ENCODE measurements at places on chromosomes 6 and 20. TPM values are rescaled to one million over a fixed set of nuclear protein-coding genes. Genes with fewer than 3 reads are reported as not detected.

GATA5 gene
- total RNA-seq, result 0.66 TPM

MLIP gene
- total RNA-seq, result not detected

CAP2 gene
- 10.2 TPM for total RNA-seq

PRND gene
- not detected for total RNA-seq

FAM184A gene
- total RNA-seq, result not detected

FOXC1 gene
- total RNA-seq, result 6.4 TPM

MOXD1 gene
- 1.5 TPM for total RNA-seq

RNF39 gene
- total RNA-seq, result 0.05 TPM

CDH26 gene
- 0.05 TPM for total RNA-seq

OPN5 gene
- total RNA-seq, result not detected

GPR6 gene
- total RNA-seq, result not detected

CTAGE9 gene
- total RNA-seq, result not detected

WFDC5 gene
- total RNA-seq, result not detected

SIRPA gene
- total RNA-seq, result 20.9 TPM

RSPH4A gene
- 0.12 TPM for total RNA-seq

NT5E gene
- 20.5 TPM for total RNA-seq

PRDM13 gene
- total RNA-seq, result 1.3 TPM

C20orf202 gene
- total RNA-seq, result not detected

TSHZ2 gene
- not detected for total RNA-seq

IL17F gene
- not detected for total RNA-seq

GSTA3 gene
- not detected for total RNA-seq

TNFRSF6B gene
- 0.37 TPM for total RNA-seq

PSORS1C2 gene
- not detected for total RNA-seq

MEI4 gene
- total RNA-seq, result not detected

CST1 gene
- 2.1 TPM for total RNA-seq

TCF19 gene
- 15.0 TPM for total RNA-seq

TLDC2 gene
- not detected for total RNA-seq

PFDN4 gene
- total RNA-seq, result 44.5 TPM

C6orf15 gene
- not detected for total RNA-seq

SLA2 gene
- 0.13 TPM for total RNA-seq

HEY2 gene
- 0.03 TPM for total RNA-seq

CCDC170 gene
- total RNA-seq, result 0.06 TPM

RFX6 gene
- total RNA-seq, result not detected

PTP4A1 gene
- total RNA-seq, result 80.0 TPM

ZC2HC1B gene
- not detected for total RNA-seq

MCHR2 gene
- not detected for total RNA-seq

AVP gene
- not detected for total RNA-seq

PHACTR3 gene
- 0.45 TPM for total RNA-seq

SLCO4A1 gene
- total RNA-seq, result 13.6 TPM

UST gene
- total RNA-seq, result 4.6 TPM

BTNL2 gene
- total RNA-seq, result not detected

GLP1R gene
- not detected for total RNA-seq

DAAM2 gene
- 0.20 TPM for total RNA-seq

AMD1 gene
- total RNA-seq, result 164 TPM

GPR31 gene
- not detected for total RNA-seq

FOXS1 gene
- total RNA-seq, result 0.53 TPM

TP53TG5 gene
- total RNA-seq, result not detected

SCUBE3 gene
- total RNA-seq, result 0.05 TPM

NFATC2 gene
- 8.5 TPM for total RNA-seq

LPA gene
- total RNA-seq, result 0.10 TPM

HLA-DQB1 gene
- total RNA-seq, result not detected

LIME1 gene
- 10.8 TPM for total RNA-seq

SPEF1 gene
- 2.3 TPM for total RNA-seq

RUNX2 gene
- 1.4 TPM for total RNA-seq

RAD21L1 gene
- not detected for total RNA-seq

Measured in A549 treated with AZD2906 at 1 μM for 4 hours (cell line).